A673 (cell line): ENCODE measurements at places on chromosomes 13 and 19. TPM values are rescaled to one million over a fixed set of nuclear protein-coding genes. Genes with fewer than 3 reads are reported as not detected.

DNA sequence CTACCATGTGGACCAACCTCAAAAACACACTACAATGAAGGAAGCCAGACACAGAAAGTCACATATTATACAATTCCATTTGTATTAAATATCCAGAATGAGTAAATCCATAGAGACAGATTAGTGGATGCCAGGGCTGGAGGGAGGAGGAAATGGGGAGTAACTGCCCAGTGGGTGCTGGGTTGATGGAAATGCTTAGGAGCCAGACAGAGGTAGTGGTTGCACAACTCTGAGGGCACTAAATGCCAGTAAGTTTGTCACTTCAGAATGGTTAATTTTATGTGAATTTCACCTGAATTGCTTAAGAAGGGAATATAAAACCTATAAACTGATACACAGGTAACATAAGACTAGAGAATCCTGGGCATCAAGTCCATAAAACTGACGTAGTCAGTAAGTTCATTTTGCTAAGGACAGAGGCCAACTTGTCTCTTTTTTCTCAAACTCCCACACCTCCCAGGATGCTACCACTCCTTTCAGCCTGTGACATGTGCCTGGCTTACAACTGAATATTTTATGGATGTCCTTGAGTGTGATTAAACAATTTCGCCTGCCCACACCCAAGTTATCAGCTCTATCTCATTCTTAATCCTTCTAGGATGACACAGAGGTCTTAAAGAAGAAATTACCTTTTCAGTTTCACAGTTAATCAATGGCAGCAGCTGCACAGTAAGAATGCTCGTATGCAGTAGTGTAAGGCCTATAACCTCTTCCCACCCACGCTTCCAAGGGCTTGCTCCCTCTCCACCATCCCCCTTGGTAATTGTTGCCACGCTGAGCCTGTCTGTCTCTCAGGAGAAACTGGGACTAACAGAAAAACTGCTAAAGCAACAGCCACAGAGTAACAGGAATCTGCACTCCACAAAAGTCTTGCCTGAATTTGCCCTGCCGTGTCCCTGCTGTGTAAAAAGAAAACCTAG, 5.9 kb upstream of the MLNR start:
- no peak for DNase-seq

DNA sequence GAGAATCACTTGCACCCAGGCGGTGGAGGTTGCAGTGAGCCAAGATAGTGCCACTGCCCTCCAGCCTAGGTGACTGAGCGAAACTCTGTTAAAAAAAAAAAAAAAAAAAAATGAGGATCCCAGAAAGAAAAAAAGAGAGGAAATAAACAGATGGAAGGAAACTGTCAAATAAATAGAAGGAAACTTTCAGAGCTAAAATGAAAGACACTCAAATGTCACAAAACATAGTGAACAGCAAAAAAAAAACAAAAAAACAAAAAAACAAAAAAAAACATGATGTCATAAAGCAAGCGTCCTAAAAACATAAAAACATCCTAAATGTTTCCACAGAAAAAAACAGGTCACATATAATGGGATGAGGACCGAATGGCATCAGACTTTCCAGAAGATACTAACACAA, 15.0 kb downstream of the MLLT1 start:
- DNase-seq = no peak

DNA sequence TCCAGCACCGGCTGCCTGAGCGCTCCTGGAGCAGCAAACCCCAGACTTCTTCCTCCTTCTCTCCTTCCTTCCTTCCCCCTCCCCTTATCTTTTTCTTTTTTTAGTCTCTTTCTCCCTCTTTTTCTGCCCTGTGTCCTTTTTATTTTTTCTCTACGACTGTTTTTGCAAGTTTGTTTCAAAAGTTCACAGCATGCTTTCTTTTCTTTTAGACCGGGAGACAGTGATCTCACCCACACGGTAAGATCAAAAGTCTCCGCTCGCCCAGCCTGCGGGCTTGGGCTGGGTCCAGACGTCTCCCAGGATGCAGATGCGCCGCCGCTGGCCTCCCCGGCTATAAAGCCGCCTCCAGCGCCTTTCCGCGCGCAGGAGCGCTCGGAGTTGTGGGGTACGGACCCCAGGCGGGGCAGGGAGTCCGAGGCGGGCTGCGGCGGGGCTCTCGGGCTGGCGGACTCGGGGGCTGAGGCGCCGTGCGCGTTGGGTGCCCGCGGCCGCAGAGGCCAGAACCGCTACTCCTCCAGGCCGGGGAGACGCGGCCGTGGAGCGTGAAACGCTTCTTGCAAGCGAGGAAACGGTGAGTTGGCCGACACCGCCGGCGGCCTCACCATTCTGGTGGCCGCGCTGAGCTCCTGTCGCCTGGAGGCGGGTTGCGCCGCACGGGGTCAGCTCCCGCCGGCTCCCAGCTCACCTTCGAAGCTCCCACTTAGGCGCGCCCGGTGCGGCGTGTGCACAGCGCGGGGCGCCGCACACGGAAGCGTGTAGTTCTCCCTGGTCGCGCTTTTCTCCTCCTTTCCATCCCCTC, 2.0 kb upstream of the TSHZ3 start:
- peak; percentile 39 for DNase-seq

GRCh38 chr13:60990032-60990733, 425.5 kb downstream of the PCDH20 start:
- peak; percentile 29 for DNase-seq

DNA sequence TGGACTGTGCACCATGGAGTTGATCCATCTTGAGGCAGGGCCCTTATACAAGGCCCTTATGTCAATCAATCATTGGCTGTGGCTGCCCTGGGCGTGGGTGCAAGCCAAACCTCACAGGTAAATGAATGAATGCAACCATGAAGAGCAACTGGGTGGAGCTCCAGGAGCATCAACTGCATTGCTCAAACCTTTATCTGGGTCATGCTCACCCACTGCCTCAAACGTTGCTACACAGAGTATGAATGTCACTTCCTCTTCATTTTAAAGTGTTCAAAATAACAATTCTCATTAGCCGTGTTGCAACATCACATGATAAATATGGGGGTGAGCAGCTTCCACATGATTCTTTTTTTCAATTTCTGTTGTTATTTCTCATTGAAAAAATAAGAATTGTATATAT, 6.4 kb upstream of the ZNF333 start:
- DNase-seq = no peak

ZNF571 gene
- 2.6 and 3.9 TPM in 2 replicates for total RNA-seq

PRR36 gene
- total RNA-seq = 3.3 and 4.9 TPM in 2 replicates

- peak; percentile 50 for DNase-seq
These were observed 24.3 kb downstream of the COLGALT1 start for GRCh38 chr19:17579661-17580244.

DNA sequence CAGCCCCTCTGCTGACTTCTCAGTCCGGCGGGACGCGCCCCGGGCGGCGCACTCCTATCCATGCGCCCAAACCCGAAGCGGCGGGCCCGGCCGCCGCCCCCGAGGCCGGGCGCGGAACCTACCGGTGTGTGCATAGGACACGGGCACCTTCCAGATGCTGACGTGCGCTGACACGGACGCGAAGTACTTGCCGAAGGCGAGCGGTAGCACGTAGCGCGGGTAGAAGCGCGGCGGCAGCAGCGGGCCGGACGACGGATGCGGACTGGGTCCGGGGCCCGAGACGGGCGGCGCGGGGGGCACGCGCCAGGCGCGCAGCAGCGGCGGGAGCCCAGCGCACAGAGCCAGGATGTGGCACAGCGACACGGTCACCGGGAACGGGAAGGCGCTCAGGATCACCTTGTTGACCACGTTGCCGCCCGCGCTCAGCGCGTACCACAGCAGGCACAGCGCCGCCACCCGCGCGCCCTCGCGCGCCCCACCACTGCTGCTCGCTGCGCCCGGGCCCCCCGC, 338 bp downstream of the SLC35E1 start:
- peak; percentile 33 for DNase-seq

- DNase-seq = no peak
These were observed at the start of gene NLRP11 for GRCh38 chr19:55831846-55832245. Gene NLRP11, minus strand, starts transcription at chr19:55831999. Its CDS starts 13,825 bp downstream, at chr19:55818174.

DNAAF3 gene
- total RNA-seq = 4.2 and 9.1 TPM in 2 replicates

GRCh38 chr13:46166947-46167610, 14.9 kb downstream of the LCP1 start:
- no peak for DNase-seq

- peak; percentile 98 for DNase-seq
These were observed 95.7 kb upstream of the SPRY2 start for GRCh38 chr13:80436571-80437169.

MATK gene
- total RNA-seq = 2.0 and 3.5 TPM in 2 replicates

GRCh38 chr13:46341112-46341711, 45.8 kb downstream of the RUBCNL start:
- DNase-seq = peak; percentile 82
